GDM1 (cell line): ENCODE measurements at places on chromosomes 4 and X.

GRCh38 chrX:29826742-29827141 lies 388.6 kb upstream of the MAGEB2 start:
- DNase-seq: no peak

GRCh38 chrX:7145454-7145853 lies 2.1 kb upstream of the STS start:
- no peak for DNase-seq

DNA sequence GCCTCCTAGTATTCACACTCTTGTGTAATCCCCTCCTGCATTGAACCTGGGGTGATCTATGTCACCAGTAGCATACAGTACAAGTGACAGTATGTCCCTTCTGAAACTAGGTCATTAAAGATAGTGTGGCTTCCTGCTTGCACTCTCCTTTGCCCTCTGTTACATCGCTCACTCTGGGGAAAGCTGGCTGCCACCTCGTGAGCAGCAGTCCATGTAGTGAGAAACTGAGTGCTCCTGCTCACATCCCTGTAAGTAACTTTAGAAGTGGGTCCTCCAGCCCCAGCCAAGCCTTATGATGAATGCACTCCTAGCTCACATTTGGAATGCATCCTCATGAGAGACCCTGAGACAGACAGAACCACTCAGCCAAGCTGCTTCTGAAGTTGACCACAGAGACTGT lies 89.8 kb upstream of the TNIP3 start:
- DNase-seq: no peak

DNA sequence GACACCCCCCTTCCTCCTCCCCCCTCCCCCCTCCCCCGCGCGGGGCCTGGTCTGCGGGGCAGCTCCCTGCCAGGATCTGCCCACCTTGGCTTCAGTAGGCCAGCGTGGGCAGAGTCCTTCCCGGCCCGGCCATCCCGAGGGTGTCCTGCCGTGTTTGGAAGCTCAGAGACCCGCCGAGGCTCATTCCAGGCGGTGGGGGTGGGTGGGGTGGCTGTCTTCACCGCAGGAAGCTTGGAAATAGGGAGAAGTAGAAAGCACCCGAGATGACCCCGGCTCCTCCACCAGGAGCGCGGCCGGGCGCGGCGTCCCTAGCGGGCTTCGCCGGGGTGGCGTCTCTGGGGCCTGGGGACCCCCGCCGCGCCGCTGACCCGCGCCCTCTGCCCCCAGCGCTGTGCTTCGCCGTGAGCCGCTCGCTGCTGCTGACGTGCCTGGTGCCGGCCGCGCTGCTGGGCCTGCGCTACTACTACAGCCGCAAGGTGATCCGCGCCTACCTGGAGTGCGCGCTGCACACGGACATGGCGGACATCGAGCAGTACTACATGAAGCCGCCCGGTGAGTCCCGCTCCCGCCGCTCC lies 1.6 kb downstream of the NAT8L start:
- DNase-seq: no peak

DNA sequence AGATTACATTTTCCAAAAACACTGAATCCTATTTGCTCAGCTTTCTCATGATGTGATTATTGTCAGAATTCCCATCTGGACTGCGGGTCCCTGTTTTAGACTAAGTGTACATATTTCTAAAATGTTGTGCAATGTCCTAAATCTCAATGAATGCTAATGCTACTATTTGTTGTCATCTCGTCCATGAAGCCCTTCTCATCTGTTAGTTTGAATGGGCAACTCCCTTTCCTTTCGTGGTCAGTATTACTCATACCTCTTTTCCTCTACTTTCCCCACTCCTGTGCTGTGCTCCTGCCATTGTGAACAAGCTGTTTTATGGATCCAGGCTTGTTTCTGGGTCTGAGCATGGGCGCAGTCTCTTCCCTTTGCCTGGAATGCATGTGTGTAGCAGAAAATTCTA lies 91.0 kb downstream of the MID1 start:
- no peak for DNase-seq

DNA sequence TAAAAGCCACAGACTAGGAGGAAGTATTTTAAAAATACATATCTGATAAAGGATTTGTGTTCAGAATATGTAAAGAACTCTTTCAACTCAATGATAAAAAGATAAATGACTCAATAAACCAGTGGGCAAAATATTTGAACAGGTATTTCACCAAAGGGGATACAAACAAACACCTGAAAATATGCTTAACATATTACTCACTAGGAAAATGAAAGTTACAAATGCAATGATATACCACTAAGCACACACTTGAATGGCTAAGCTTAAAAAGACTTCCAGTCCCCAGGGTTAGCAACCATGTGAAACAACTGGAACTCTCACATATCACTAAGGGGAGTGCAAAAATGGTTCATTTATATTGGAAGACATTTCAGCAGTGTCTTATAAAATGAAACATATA lies 131.6 kb downstream of the SLIT2 start:
- no peak for DNase-seq

- DNase-seq: no peak
Measured at GRCh38 chr4:4694296-4694772, 152.5 kb upstream of the STX18 start.

GRCh38 chr4:145316897-145317574 lies 136.6 kb upstream of the OTUD4 start:
- DNase-seq: no peak
